ENCODE measurements at places on chromosomes 11 and 22.

- DNase-seq: no peak
Observed at GRCh38 chr22:42920101-42920820, 63.2 kb upstream of the ARFGAP3 start.

- DNase-seq: no peak
Observed at GRCh38 chr11:75659836-75660235, 9.0 kb downstream of the MAP6 start.

DNA sequence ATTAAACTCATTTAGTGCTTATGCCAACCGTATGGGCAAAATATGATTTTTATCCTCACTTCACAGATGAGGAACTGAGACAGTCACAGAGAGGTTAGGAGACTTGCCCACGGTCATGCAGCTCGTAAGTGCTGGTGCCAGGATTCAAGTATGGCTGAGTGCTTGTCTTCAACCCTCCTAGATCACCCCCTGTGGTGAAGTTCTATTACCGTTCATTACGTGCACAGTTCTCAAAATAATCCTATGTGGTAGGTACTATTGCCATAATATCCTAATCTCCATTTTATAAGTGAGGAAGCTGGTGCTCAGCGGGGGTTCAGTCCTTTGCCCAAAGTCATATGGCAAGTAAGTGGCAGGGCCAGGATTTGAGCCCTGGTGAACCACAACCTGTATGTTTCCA, 1.5 kb downstream of the MIEF1 start:
- DNase-seq: no peak

DNA sequence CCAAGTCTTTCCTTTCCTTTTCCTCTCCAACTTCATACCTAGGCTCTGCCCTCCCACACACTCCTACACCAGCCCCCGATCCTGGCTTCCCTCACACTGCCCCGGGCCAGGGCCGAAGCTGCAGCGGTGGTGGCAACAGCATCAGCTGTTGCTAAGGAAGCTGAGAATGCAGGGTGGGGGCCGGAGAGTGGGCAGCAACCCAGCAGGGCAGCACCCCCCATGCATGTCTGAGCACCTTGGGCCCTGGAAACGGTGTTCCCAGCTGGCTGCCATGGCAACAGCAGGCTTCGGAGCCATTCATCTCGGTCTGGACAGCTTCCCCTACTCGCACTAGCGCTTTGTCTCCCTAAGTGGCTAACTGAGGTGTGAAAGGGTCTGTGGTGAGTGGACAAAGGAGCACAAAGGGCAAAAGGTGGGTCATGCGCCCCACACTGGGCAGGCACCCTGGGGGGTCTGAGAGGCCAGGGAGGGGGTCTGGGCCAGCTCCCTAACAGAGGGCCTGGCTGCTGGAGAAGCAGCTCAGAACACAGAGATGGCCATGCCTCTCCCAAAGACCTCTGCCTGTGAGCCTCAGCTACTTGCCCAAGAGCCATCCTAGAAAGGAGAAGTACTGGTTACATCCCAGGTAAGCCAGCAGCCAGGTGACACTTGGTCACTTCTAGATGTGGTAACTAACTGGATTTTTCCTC, 42.1 kb upstream of the JAM3 start:
- no peak for DNase-seq

DNA sequence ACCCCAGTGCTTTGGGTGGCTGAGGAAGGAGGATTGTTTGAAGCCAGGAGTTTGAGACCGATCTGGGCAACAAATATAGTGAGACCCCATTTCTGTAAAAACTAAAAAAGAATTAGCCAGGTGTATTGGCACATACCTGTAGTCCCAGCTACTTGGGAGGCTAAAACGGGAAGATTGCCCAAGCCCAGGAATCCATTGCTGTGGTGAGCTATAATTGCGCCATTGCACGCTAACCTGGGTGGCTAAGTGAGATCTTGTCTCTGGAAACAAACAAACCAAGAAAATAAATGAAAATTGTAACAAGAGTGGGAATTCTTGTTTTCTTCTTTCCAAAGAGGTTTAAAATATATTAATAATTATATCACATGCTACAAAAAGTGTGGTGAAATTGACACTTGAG, 52.9 kb downstream of the DEPDC5 start:
- DNase-seq: no peak

GRCh38 chr11:130070109-130070845, 583 bp downstream of the APLP2 start:
- DNase-seq: no peak

DNA sequence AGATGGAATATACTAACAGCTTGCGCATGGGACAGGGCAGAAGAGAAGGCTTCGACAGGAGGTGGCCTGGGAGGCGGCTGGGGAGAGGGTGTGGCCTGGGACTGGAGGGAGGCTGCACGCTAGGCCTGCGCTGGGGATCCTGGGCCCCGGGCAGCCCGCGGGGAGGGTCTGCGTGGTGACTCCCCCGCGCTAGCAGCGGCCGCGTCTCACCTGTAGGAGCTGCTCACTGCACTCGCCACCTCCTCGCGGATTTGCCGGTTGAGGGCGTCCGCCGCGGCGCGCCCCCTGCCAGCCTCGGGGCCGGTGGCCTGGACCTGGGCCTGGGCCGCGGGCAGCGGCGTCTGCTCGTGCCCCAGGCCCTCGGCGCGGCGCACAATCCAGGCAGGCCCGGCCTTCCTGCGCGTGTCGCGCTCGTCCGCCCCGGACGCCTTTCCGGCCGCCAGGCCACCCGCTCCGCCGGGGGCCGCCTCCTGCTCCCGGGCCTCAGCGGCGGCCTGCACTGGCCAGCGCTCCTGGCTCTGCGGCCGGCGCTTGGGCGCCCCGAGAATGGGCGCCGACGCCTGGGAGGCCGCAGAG, 1.5 kb downstream of the MAP6 start:
- no peak for DNase-seq

- no peak for DNase-seq
Observed at GRCh38 chr11:64711956-64712362, 11.0 kb downstream of the NRXN2 start.

DNA sequence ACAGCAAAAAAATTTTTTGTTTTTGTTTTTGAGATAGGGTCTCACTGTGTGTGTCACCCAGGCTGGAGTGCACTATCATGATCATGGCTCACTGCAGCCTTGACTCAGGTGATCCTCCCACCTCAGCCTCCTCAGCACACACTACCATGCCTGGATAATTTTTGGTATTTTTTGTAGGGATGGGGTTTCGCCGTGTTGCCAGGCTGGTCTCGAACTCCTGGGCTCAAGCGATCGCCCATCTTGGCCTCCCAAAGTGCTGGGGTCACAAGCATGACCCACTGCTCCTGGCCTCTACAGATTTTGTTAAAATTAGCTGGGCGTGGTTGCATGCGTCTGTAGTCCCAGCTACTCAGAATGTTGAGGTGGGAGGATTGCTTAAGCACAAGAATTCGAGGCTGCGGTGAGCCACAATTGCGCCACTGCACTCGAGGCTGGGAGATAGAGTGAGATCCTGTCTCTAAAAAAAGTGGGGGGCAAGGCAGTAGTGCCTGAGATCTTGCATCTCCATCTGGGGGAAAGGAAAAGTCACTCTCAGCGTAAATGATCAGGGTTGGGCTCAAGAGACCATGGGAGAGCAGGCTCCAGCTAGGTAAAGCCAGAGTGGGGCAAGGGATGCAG, 10.6 kb upstream of the DGKZ start:
- peak; percentile 85 for DNase-seq

GRCh38 chr11:10955616-10956015, 97.8 kb upstream of the ZBED5 start:
- no peak for DNase-seq

DNA sequence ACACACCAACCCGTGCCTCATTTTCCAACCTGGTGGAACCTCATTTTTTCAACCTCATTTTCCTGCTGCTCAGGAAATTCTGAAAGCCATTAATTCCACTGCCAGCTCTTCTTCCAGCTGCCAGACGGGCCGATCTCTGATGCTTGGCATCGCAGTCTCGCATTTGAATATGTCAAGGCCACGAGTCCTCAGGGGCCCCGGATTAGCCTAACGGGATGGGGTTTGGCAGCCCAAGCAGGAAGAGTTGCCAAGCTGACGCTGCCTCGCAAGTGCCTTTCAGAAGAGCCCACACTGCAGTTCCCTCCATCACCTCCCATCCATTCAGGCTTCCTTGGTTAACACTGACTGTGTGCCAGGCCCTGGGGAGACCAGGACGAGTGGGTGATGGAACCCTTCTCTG, 8.7 kb downstream of the RASD2 start:
- DNase-seq: no peak

DNA sequence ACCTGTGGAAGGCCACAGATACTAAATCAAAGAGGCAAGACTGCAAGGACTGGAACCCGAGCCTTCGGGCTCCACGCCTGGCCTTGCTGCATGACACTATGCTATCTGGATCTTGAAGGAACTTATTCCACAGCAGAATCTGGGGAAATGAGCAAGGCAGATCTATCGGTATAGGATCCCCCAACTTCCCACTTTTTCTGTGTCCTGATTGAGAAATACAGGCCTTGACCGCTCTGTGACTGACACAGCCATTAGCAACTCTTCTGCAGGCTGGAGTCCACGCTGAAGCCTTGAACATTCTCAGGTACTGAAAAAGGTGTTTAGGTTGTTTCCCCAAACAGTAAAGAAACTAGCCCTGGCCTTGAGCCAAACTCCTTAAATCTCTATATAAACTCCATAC, 241.2 kb upstream of the NARS2 start:
- DNase-seq: no peak

GRCh38 chr11:93869830-93870229, 19.4 kb upstream of the VSTM5 start:
- DNase-seq: peak; percentile 92

GRCh38 chr11:9138133-9138453, 46.7 kb upstream of the SCUBE2 start:
- DNase-seq: no peak

DNA sequence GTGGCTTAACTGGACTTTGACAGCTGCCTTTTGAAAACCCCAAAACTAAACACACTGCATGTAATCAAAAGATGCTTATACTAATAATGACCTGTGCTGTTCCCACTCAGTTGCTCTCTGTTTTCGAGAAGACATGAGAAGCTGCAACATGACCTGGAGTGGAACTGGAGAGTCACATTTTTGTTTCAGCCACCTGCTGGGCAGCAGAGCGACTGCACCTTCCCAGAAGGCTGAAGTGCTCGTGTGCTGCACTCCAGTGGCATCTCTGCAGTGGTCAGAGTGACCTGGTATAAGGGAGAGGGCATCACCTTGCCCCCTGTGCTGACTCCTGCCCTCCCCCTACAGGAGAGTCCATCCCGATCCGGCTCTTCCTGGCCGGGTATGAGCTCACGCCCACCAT, 8.6 kb downstream of the THYN1 start:
- DNase-seq: no peak

DNA sequence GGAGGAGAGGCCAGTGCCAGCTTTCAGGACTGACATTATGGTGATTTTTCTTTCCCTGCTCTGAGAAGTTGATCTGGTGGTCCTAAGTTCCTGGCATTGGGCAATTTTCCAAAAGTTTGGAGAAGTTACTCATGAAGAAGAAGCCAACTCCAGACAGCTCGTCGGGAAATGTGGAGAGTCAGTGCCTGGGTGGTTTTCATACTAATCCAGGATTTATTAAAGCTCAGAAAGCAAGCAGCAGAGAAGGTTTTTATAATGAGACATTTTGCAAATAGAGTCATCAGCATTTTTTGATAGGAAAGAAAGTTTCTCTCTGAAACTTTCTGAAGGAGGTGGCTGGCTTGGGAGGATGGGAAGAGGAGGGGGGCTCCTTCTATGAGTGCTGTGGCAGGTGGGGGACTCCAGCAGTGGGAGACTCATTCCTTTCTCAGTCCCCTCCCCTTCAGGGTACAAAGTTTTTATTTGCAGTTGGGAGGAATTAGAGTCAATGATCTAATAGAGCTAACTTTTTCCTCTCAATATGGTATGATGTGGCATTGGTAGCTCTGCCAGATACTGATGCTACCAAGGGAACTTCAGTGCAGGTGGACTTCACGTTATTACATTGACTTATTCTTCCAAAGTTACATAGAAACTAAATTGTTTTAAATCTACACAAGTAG, 55.4 kb downstream of the LIF start:
- no peak for DNase-seq

DNA sequence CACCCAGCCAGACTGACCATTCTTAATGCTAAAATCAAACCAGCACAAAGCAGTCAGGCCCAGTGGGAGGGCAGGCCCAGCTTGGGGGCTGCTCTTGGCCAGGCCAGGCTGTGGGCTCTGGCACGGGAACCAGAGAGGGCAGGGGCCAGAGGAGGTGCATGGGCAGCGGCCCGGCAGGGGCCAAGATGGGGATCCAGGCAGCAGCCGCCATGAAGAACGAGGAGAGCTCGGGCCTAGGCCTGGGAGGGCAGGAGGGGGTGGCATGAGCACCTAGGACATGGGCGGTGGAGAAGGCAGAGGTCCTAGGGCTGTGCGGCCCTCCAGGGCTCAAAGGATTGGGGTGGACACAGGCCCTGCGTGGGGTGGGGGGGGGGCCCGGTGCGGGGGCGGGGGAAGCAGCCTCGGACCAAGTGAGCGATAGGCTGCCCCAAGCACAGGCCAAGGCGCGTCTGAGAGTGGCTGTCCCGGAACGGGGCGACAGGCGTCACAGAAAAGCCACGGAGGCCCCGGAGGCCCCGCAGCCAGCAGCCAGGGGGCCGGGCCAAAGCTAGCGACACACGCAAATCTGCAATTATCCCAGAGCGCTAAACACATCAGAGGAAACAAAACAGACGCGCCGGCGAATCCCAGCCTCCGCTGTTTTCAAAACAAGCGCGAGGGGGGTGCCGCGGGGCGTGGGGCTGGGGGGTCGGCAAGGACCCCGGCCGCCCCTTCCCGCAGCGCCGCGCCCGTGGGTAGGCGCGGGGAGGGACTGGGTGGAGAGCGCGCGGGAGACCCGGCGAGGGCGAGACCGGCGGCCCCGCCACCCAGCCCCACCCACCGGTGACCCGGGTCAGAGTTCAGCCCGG, 8.3 kb downstream of the PLXNB2 start:
- DNase-seq: no peak

DNA sequence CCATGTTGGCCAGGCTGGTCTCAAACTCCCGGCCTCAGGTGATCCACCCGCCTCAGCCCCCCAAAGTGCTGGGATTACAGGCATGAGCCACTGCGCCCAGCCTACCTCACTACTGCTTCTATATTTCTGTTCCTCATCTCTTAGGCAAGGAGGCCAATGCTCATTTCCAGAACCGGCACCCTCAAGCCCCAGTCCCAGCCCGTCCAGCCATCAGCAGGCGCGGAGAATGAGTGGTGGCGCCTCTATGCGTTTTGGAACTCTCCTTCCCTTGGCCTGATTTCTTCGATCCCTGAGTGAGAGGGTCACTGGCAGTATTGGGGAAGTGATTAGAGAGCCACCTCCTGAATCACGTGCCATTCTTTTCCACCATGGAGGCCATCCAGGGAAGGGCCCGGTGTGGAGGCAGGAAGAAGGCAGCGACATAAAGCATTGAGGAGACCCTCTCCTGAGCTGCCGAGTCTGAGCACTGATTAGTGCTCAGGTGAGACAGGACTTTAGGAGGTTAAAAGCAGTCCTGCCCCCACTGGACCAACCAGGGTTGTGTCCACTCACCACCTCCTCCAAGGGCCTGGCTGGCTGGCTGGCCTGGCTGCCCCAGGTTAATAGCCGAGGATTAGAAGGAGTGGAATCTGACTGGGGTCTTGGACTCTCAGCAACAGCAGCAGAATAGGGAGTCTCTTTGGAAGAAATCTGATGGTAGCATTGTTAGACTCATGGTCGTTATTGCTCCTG, 8.7 kb downstream of the GRIK4 start:
- no peak for DNase-seq

GRCh38 chr11:774873-775592, 2.3 kb downstream of the GATD1 start:
- no peak for DNase-seq

All from CMK (cell line).